ENCODE measurements at places on chromosomes 5 and 9.

GRCh38 chr9:135015096-135015495 lies 72.4 kb upstream of the OLFM1 start:
- DNase-seq: no peak

GRCh38 chr5:143052967-143053682 lies 282.9 kb downstream of the ARHGAP26 start:
- DNase-seq: no peak

DNA sequence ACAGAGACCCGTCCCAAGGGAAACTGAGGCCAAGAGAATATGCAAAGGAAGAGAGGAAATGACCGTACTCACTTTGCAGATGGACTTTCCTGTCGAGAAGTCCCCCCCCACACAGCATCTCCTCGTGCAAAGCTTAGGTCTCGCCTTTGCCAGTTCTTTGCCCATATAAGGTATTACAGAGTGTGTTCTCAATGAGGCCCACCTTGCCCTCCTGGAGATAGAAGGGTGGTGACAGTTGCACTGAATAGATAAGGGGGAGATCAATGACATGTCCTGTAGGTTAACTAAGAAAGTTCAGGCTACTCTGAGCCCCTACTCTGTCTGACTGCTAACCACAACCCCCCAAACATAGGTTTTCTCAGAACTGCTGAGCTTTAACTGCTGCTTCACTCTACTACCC lies 68.2 kb upstream of the SPTLC1 start:
- DNase-seq: no peak

- no peak for DNase-seq
These were observed 9.9 kb downstream of the RBM27 start for GRCh38 chr5:146213210-146213826.

DNA sequence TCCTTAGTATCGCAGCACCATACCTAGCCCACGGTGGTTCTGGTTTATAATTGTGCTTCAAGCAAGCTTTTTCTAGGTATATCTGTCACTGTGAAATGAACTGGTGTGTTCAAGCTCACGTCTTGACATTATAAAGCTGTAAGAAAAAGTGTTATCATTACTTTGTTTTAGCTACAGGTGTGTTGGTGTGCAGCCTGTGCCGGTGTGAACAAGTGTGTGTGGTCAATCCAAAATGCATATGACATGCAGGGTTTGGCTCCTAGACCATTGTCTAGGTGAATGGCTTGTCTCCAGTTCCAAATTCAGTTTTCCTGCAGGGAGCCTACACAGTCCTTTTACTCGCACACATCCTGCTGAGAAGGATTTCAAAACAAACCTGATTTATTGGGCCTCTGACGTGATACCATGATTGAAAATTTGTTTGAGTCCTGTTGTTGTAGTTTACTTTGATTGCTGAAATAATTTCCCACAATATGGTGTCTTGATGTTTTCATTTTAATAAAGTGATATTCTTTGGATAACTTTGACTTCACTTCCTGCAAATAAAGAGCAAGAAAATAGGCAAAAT lies 3.7 kb downstream of the LSM11 start:
- no peak for DNase-seq

GRCh38 chr5:119537704-119538103 lies 85.4 kb downstream of the HSD17B4 start:
- DNase-seq: no peak

- no peak for DNase-seq
These were observed 543.1 kb upstream of the RIOK2 start for GRCh38 chr5:97726106-97726505.

DNA sequence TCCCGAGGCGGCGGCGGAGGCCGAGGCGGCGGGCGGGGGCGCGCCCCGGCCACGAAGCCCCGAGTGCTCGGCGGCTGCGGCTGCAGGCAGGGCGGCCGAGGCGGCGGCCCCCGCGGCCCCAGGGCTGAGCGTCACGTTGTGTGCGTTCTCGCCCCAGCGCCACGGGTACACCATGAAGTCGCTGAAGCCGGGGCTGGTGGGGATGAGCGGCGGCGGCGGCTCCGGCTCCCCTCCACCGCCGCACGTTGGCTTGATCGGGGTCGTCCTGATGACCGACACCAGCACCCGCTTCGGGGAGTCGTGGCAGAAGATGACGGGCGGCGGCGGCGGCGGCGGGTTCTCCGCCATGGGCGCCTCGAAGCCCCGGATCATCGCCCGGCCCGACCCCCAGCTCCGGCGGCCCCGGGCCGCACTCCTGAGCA lies 498 bp downstream of the ZNF367 start:
- DNase-seq: no peak

- DNase-seq: peak; percentile 29
These were observed 469 bp downstream of the AGTPBP1 start for GRCh38 chr9:85741095-85741874.

- DNase-seq: no peak
These were observed 18.5 kb downstream of the ATOX1 start for GRCh38 chr5:151739939-151740335.

GRCh38 chr9:77018058-77018968 lies 1.1 kb upstream of the FOXB2 start:
- no peak for DNase-seq

GRCh38 chr5:132239776-132240175 lies 12.1 kb upstream of the P4HA2 start:
- DNase-seq: no peak

- no peak for DNase-seq
These were observed 507.8 kb upstream of the MPDZ start for GRCh38 chr9:13787234-13787833.

DNA sequence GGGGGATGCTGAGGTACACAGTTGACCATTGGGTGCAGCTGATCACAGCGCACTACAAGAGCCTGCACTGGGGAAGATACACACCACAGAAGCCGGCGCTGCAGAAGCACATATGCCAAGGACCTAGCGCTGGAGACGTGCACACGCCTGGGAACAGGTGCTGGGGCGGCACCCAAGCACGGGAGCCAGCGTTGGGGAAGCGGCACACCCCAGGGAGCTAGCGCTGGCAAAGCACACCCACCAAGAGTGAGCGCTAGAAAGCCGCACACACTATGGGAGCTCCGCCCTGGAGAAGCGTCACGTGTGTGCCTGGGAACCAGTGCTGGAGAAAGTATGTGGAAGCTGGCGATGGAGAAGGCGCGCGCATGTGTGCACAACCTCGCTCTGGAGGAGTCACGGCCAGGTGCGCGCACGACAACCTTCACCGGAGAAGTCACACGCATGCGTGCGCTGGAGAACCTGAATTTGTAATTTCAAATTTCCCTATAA lies 4.5 kb downstream of the FANCC start:
- no peak for DNase-seq

DNA sequence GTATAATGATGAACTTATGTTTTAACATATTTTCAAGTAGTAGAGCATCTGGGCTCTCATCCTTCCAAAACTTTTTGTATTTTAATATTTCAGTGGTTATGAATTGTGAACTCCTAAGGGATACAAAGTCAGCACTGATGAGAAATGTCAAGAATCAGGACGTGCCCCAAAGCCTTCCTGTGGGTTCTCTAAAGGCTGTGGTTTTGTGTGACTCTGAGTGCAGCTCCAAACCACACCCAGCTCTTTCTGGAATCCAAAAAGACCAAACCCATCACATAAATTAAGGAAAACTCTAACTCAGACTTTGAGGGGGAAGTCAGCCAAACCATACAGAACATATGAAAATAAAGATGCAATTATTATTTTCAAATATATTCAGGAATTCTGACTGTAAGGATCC lies 40.8 kb upstream of the SMU1 start:
- no peak for DNase-seq

DNA sequence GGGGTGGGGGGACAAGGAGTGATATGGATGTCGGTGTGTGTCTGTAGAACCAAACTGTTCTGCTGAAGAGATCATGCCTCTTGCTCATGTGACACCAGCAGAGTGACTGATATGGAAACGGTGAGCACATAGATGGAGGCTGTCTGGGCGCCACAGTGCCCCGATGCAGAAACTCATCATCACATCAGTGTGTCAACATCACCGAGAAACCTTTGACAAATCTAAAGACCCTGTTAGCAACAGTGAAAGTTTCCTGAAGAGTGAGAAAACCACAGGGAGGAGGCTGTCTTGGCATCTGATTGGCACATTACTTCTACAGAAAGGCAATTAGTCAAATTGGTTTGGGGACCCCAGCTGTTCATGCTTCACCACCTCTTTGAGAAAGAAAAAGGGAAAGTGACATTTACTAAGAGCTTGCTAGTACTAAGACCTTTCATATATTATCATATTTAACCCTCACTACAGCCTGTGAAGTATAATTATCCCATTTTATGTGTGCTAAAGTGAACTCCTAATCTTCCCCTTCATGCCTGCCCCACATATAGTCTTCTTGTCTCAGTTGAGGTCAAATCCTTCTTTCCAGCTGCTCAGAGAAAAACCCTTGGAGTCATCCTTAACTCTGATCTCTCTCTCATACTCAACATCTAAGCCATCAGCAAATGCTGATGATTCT lies 25.6 kb downstream of the CSF2 start:
- DNase-seq: no peak

GRCh38 chr5:81269751-81270393 lies 31.5 kb upstream of the ZCCHC9 start:
- DNase-seq: no peak

DNA sequence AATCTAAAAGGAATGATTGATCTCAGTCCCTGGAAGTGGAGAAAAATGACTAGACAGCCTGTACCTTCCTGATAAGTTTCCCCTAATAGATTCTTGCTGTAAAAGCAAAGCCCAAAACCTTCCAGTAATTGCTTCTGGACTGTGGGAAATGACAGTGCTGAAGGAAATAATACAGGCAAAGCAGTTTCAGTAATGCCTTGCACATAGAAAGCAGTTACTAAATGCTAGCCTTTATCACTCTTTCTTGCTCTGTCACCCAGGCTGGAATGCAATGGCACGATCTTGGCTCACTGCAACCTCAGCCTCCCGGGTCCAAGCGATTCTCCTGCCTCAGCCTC lies 50.3 kb downstream of the MAP1B start:
- DNase-seq: no peak

GRCh38 chr9:105062222-105062855 lies 134.4 kb upstream of the ABCA1 start:
- DNase-seq: no peak

DNA sequence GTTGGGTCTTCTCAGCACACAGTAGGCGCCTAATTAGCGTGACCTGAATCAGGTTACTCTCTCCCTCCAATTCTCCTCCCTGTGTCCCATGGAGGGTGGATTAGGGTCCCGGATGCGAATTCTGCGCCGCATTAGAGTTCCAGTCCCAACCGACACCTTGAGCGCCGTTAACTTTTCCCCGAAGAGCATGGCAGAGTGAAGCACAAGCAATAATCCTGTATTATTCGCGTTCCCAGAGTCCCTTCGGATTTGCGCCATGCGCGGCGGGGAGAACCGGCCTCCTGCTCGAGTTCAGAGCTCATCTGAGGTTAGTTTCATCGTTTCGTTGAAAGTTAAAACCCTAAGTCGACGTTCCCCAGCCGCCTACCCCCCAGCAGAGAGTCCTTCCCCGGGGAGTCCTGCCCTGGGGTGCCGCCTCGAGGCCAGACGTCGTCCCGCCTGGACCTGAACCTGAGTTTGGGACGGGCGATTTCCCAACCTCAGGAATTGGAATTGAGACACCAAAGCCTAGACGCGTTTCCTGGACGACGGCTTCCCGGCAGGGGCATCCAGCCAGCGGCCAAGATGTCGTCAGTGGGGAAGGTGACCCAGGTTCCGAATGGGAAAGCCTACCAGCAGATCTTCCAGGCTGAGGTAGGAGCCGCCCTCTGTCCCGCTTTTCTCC lies at the start of gene CCDC180:
Gene CCDC180 (plus strand): TSS at position 160 of the 664 bp plus-strand sequence. CDS start 405 bp downstream, at position 565.
- no peak for DNase-seq

DNA sequence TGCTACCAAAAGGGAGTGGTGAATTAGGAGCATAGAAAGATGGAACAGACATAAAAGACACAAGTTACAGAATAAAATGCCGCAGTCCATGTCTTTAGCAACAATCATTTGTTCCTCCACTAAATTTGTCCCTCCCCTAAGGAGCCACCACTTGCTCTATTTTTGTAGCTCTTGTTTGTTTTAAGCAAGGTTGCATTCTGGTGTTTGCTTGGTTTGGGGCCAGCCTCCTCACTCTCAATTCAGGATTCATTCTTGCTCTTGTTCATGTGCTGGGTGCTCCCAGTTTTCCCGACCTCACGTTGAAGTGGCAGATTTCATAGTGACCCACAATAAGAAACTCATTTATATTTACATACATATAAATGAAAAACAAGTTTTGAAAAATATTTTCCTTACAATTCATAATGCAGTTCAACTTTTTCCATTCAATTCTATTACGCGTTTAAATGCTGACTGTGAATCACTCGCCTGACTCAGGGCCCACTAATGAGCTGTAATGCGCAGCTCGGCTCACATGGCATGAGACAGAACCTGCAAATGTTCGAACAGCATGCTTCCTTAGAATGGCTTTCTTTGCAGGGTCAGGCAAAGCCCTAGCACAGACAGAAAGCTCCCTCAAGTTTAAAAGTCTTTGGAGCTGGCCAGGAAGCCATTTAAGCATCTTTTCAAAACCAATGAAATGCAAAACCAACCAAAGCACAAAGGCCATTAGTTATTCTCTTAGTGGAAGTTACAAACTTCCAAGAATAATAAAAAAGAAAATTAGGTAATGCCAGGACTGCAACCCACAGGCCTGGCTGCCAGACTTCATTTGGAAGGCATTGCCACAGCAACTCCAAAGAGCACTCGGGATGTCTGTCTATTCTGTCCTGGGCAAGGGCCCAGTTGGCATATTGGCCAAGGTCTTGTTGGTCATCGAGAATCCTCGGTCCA lies 41.7 kb downstream of the RETREG1 start:
- DNase-seq: no peak

DNA sequence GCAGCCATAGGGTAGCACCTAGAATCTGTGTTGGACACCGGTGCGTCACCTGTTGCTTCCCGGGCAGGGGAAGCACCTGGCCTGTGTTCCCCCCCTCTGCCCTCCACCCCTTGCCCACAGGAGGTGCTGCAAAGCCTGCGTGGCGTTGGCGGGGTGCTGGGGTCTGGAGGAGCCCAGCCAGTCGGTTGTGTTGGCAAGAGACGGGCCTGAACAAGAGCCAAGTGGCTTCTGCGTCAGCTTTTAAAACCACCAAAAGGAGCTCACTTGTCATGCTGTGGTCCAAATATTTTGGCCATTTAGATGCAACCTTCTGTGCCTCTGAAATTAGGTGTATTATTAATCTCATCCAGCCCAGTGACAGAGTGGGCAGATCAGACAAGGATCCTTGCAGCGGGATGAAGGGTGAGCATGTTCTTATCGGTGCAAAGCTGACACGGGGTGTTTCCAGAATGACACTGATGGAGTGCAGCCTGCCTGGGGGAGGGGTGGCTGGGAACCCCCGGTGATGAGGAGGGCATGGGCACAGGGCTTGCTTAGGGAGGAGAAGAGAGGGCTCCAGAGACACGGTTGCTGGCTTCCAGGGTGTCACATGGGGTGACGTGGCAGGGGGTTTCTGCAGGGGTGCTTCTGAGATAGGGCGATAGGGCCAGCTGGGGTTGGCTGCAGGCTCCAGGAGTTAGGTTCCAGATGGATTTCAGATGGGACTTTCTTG lies 9.7 kb upstream of the RXRA start:
- no peak for DNase-seq

- no peak for DNase-seq
These were observed 479.9 kb downstream of the SPOCK1 start for GRCh38 chr5:137019229-137019628.

DNA sequence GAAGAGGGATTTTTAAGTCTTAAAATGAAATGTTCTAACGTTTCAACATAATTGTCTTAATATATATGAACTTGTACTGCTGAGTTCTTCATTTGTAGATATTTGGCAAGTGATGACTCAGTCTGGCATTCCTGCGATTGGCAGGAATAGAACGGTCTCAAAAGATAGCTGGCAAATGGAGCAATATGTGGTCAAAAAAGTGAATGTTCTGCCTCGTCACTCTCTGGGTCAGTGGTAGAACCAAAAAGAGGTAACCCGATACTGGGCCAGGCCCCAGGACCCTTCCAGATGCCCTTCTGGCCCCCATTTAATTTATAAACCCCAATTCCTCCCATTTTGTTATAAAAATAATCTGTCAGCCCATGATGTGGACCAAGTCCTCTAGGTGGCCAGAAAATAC lies 39.2 kb downstream of the ZNF366 start:
- DNase-seq: peak; percentile 44
